NCI-H446 treated with DMSO at 0.1 percent for 48 hours (cell line): ENCODE measurements at places on chromosomes 4 and X.
A peak's percentile ranks its signal among the peaks of the same experiment; 100 is the strongest.

- no peak for DNase-seq
Measured at GRCh38 chr4:174996079-174996478, 77.9 kb downstream of the ADAM29 start.

DNA sequence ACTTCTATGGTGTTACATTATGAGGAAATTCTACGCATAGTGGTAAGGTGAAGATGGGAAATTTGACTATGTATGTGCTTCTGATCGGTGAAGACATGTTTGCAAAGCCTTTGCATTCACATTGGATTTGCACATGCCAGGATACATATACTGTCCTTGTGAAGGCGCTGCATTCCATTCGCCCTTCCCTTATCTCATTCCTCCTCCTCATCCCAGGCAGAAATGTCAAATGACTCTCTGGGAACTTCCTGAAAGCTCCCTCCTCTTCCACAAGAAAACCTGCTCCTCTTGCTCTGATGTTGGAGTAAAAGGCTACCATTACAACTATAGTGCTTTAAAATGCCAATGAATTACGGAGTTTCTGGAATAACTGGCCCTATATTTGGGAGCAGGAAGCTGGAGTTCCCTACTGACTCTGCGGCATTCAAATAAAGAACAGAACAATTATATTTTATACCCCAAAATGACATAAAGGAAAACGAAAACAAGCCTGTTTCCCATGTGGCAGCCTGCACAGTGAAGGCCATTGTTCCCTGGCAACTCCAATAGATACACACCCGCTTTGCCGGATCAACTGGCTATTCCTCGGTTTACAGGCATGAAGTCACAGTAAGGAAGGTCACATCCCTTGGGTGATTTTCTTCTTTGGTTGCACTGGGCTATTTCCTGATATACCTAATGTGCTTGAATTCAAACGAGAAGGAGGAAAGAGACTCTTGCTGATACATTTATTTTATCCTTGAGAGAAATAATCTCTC is 84.5 kb downstream of the AREG start:
- DNase-seq: no peak

DNA sequence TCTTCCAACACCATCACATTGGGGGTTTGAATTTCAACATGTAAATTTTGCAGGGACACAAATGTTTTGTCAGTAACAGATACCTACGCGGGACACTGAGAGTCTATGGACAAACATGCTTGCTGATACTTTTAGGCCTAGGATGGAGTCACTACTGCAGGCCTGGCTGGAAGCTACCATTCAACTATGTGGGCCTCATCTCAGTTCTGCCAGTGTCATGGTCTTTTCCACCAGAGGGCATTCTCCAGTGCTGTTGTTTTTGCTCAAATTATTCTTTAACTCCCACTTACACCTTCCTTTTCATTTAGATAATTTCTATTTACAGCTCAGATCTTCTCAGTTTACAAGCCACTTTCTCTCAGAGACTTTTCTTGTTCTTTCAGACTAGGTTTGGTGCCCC is 7.0 kb upstream of the ANK2 start:
- DNase-seq: no peak

GRCh38 chr4:85715991-85716737 is 241.2 kb downstream of the ARHGAP24 start:
- no peak for DNase-seq

DNA sequence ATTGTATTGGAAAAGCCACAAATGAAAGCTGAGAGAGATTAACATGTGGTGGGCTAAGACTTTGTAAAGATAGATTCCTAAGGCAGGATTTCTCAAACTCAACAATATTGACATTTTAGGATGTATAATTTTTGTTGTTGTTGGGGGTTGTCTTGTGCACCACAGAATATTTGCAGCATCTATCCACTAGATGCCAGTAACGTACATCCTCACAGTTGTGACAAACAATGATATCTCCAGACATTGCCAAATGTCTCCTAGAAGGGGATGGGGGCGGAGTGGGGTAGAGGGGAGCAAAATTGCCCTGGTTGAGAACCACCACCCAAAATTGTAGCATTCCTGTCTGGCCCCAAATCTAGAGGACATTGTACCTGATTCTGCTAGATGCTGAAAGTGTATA is 14.7 kb upstream of the CBR4 start:
- peak; percentile 32 for DNase-seq

DNA sequence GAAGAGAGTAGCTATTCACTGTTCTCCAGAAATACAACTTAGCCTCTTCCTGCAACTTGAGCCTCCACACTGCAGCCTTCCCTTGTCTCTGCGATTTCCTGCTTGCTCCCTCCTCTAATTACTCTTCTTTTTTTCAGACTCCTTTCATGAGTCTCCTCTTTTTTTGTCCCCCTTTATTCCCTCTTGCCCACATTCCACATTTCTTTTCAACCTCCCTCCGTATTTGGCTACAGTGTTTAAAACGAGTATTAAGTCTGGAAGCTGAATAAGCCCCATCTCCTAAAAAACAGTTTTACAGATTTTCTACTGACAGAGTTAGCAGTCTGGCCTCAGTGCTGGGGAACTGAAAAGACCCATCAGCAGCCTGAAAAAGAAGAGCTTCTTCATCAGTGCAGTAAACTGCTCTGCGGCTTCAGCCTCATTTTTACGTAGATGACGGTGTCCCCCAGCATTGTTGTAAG is 141.5 kb downstream of the TENM3 start:
- no peak for DNase-seq

DNA sequence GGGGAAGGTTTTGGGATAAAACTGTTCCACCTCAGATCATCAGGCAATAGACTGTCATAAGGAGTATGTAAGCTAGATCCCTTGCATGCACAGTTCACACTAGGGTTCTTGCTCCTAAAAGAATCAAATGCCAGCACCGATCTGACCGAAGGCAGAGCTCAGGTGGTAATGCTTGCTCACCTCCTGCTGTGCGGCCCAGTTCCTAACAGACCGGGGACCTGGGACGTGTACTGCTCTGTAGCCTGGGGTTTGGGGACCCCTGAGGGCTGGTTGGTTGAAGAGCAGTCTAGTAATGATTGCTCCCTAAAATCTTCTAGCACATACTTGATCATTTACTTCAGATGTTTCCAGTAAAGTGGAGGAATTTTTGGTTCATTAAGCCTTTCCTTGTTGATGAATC is 173.1 kb upstream of the SLIT2 start:
- DNase-seq: no peak

DNA sequence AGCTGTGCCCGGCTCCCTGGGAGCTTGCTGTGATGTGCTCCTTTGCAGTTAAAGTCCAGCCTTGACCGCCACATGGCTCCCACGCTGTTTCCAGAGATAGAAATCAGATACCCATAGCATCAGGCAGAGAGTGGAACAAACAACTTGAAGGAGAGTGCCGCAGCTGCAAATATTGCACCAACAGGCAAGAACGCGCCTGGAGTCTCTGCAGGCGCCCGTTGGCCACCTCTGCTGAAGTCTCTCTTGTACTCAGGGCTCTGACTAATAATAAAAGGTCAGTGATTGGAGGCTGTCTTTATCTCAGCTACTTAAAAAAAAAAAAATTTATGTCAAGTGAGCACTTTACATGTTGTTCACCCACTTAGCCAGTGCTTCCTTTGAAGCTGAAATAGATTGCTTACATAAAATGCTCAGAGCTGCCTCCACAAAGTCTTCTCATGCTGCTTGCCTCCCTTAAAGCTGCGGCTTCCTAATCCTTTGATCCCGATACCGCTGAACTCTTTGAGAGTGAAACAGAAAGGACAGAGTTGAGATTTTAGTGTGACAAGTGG is 30.9 kb upstream of the TENM3 start:
- no peak for DNase-seq

- DNase-seq: no peak
Measured at GRCh38 chrX:23792861-23793553, 10.0 kb downstream of the SAT1 start.

GRCh38 chr4:123158576-123158975 is 236.2 kb upstream of the NUDT6 start:
- no peak for DNase-seq

GRCh38 chr4:86845593-86845992 is 3.6 kb downstream of the SLC10A6 start:
- DNase-seq: no peak

DNA sequence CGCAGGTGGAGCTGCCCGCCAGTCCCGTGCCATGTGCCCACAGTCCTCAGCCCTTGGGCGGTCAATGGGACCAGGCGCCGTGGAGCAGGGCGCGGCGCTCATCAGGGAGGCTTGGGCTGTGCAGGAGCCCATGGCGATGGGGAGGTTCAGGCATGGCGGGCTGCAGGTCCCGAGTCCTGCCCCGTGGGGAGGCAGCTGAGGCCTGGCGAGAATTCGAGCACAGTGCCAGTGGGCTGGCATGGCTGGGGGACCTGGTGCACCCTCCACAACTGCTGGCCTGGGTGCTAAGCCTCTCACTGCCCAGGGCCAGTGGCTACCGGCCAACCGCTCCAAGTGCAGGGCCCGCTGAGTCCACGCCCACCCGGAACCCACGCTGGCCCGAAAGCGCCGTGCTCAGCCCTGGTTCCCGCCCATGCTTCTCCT is 646.5 kb downstream of the GABRG1 start:
- no peak for DNase-seq

DNA sequence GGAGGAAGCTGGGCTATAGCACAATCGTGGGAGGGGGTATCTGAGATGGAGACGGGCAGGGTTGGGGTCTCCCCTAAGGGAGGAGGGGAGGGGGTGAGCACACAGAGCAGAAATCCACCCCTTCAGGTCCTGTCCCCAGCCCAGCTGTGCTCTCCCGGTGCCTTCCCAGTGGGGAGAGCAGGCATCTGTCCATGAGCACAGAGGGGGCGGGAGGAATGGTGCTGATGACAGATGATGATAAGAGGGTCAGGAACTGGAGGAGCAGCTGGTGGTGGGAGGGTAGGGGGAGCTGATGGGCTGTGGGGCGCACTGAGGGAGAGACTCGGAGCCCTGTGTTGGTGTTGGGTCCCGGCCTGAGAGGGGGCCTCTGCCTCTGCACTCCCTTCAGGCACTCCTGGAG is 8.6 kb downstream of the ATP2B3 start:
- DNase-seq: no peak

DNA sequence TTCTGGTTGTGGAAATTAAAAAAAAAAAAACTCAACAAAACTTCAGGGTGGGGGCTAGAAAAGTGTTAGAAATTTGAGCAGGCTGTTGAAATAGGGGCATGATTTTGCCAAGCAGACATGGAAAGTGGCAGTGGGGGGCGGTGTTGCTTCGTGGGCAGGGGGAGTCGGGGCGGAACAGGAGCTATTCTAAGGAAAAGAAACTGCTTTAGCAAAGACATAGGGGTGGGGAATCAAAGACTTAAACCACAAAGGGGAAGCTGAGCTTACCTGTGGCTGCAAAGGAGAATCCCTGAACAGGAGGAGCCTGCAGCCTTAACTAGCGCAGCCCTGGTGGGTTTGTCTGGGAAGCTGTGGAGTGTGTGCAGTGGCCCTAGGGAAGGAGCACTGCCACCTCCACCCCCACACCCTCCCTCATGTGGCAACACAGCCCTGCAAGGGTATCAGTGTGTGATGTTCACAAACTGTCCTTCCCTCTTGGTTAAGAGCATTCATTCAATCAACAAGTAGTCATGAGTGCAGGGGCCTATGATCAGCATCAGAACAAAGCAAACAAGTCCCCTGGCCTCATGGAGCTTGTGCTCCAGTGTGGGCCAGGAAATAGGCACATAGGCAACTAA is 20.5 kb downstream of the SEL1L3 start:
- DNase-seq: no peak

GRCh38 chr4:119244832-119245231 is 32.3 kb downstream of the USP53 start:
- no peak for DNase-seq

DNA sequence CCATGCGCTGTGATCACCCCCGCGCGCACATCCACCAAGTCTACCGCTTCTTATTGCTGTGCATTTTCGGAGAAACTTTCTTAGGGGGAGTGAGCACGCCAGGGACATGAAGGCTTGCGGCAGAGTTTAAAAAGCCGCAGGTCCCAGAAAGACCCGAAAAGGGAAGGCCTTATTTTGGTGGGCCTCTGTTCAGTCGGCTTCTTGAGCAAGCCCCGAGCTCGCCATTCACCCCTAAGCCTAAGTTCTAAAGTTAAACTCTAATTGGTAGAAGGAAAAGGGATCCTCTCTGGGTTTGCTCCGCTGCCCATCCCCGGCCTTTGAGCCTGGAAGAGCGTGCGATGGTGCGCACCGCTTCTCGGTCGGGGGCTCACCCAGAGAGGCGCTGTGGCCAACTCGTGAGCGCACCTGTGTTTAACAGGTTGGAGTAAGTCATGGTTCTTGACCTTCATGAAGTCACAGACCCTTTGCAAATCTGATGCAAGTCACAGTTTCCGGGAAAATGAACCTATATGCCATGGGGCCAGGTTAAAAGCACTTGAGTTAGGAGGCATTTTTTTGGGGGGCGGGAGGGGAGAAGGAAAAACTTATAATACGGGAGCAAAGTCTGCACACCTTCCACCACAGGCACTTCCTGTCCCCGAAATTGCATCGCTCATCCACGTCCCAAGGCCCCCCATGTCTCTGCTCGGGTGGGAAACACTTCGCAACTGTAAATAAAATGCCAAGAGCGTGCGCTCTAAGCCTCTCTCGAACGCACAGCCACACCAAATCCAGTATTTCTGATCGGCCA is 1.9 kb downstream of the PHOX2B start:
- no peak for DNase-seq

DNA sequence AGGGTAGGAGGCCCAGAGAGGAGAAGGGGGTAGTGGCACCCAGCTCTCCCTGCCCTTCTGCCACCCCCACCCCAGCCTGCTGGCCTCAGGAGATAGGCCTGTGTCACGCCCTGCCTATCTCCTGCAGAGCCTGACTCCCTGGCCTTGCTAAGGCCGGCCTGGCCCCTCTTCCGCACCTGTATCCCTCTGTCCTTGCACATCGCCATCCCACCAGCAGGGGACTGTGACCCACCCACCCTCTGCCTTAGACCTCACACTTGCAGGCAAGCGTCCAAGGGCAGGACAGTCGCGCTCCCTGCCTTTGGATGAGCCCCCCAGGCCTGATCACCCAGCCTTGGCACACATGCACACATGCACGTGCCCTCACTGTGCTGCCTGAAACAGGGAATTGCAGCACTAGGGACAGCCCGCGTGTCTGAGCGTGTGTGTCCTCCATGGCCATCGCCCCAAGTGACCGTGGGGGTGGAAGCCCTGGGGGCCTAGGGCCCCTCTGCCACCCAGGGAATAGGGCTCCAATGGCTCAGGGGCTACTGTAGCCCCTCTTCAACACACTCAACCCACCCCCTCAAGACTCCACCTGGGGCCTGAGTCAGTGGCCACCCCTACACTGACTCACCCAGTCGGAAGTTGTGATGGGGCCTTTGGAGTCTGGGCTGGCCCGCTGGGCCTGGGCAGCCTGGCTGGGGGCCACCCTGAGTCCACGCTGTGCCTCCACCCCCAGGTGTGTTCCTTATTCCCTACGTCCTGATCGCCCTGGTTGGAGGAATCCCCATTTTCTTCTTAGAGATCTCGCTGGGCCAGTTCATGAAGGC is 2.1 kb downstream of the SLC6A8 start:
- no peak for DNase-seq

DNA sequence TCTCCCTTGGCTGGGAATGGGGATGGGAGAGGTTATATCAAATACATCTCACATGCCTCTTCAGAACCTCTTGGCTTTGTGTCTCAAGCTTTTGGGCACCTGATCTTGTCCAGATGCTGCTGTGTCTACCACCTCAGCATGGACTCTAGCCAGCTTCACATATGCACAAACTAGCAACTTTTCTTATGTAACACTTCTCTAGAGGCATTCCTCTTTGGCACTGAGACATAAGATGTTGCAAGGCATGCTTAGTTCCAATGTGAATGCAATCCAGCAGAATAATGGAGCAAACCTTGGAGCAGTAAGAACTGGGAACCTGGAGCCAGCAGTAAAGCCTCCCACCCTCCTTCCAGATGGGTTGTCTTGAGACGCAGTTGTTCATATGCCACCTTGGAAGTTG is 113.4 kb upstream of the TMEM47 start:
- no peak for DNase-seq

- DNase-seq: no peak
Measured at GRCh38 chrX:68163441-68163840, 269.9 kb downstream of the OPHN1 start.
